ENCODE measurements at places on chromosomes 2 and 18. TPM values are rescaled to one million over a fixed set of nuclear protein-coding genes. Genes with fewer than 3 reads are reported as not detected.

The CHMP1B gene
- 81.7 TPM for total RNA-seq

The TRPM8 gene
- total RNA-seq: not detected

The CYP26B1 gene
- not detected for total RNA-seq

The REG3A gene
- total RNA-seq: 0.46 TPM

GRCh38 chr2:158202161-158202815 lies 100.6 kb downstream of the UPP2 start:
- DNase-seq: no peak

GRCh38 chr2:207929923-207930322 lies 95.4 kb downstream of the PLEKHM3 start:
- no peak for DNase-seq

DNA sequence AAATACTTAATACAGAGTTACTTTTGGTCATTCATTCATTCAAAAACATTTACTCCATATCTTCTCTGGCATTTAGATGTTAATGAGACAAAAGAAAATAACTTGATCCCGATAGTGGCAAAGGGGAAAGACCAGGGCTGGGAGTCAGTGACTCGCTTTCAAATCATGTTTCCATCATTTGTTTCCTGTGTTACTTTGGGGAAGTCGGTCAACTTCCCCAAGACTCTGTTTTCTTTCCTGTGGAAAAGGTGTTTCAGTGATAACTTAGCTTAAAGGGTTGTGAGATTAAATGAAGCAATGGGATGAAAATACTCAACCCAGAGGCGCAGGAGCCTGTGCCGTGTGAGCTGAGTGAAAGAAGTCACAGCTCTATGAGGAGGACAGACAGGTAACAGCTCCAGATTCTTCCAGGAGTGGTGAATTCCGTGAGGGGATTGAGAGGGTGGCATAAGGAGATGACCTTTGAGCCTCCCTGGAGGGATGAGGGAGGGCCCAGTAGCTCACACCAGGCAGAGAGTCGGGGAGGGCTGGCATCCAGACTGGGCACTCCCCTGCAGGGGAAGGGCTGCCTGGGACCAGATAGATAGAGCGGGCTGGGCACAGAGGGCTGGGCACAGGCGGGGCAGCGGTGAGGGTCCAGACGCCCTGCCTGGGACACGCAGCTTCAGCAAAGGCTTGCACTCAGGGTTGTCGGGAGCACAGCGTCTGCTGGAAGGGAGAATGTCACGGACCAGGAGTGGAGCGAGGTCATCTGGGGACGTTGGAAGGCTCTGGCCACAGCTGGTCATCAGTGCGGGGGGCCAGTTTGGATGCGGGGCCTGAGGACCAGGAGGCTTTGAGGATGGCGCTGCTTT lies 70.1 kb downstream of the TSHZ1 start:
- no peak for DNase-seq

DNA sequence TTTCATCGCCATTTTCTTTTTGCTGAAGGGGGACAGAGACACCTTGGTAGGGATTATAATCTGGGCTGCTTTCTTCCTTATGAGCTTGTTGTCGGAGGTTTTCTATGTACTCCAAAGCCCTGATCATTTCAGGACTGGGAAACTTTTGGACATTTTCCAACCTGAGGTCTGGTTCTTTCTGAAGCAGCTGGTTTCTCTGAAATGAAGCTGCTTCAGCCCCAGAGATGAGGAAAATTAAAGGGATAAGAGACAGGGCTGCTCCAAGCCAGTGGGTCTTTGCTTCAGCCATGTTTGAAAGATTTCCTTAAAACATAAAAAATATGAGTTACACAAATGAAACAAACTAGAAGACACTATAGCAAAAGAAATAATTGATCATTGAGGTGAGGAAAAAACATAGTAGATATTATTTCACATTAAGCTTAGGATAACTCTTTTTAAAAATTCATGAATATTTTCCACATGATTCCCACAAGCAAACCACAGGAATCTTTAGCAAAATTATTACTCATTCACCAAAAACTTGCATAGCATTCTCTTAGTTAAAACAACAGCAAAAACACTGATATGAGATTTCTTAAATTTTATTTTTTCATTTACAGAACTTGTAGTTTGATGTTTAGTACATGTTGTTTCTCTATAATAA lies 3.0 kb downstream of the SCG2 start:
- no peak for DNase-seq

Measured in T-cell (primary cell).